ENCODE measurements at places on chromosomes 5 and 9. TPM values are rescaled to one million over a fixed set of nuclear protein-coding genes. Genes with fewer than 3 reads are reported as not detected.

- no peak for DNase-seq
Measured at GRCh38 chr5:176899296-176899891, at the start of gene HK3. Gene HK3, minus strand, starts transcription at chr5:176899346. Its CDS starts 3,187 bp downstream, at chr5:176896159.

Gene PROB1
- polyA plus RNA-seq = 1.6 TPM

GRCh38 chr9:14278291-14278721, 35.6 kb downstream of the NFIB start:
- peak; percentile 78 for DNase-seq

- DNase-seq = no peak
Measured at GRCh38 chr5:139451878-139452660, 10.5 kb downstream of the ECSCR start.

Gene ADAMTSL2
- polyA plus RNA-seq = not detected

DNA sequence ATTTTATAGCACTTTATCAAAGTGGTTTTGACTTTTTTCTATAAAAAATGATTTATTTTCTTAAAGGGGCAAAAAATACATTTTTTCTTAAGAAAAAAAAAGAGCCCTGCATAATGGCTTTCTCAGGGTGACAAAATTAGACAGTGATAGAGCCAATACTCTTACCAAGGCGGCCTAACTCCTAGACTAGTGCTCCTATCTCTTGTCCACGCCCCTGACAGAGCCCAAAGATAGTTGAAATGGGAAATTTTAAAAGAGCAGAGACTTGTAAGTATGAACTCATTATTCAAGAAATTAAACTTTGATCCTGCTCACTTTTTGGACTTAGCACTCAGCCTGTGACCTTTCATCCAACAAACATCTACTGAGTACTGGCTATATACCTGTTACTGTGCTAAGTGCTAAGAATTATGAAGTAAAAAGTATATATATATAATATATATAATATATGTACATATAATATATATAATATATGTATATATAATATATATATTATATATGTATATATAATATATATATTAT, 1.2 kb downstream of the INVS start:
- DNase-seq = no peak
